Left ventricle myocardium inferior (tissue), 1 donor: ENCODE measurements at places on chromosomes 11 and 22.

GRCh38 chr11:88398791-88399570, 61.4 kb upstream of the CTSC start:
- DNase-seq, result no peak

DNA sequence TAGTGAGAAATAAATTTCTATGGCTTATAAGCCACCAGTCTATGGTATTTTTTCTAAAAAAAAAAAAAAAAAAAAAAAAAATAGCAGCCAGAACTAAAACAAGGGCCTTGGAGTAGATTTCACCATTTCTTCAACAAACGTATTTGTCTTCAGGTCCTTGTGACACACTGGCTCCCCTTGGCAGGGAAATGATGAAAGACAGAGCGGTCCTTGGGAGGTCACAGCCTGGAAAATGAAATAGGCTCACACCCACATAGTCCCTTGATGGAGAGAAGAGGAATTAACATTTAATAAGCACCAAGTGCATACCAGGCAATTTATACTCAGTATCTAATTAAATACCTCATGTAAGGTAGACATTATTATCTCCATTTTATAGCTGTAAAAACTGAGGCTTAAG, 25.7 kb upstream of the ACER3 start:
- DNase-seq, result no peak

DNA sequence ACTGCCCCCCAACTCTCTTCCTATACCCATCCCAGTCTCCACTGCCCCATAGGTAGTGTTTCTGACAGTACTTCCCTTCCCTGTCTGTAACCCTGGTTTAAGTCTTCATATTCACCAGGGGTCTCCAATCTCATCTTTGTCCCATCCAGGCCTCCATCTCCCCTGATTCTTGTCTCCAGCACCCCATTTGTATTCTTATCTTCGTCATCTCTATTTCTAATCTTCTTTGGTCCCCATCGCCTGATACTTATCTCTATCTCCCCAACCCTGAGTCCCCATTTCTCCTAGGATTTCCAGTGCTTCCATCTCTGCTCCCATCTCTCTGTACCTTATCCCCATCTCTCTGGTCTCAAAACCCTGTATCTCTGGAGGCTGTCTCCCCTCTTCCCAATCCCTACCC, 1.8 kb downstream of the PHOX2A start:
- DNase-seq, result no peak

GRCh38 chr22:39496131-39496838, 5.8 kb upstream of the MIEF1 start:
- peak; percentile 77 for DNase-seq

- no peak for DNase-seq
Observed at GRCh38 chr11:116413301-116414242, 359.2 kb downstream of the BUD13 start.

DNA sequence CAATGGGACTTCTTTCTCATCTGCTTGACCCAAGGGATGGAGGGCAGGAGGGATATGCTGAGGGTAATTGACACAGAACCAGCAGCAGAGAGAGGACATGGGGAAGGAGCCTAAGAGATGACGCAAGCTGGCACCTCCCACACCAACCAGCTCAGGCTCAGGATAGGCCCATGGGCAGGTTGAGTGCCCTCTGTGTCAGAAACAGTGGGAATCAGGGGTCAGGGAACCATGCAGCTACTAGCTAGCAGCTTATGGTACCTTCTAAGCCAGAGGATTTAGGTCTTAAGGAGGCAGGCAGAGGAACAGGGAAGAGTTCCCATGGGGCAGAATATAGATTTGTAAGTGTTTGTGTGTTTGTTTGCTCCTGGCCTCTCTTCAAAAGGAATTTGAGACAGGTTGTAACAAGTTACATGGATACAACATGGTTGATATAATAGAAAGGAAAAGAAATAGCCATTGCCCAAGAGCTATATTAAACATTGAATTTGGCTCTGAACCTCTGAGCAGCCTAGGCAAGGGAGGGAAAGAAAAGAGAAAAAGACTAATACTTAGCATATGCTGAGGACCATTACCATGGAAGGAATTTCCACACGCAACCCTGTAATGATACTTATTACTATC, 39.9 kb upstream of the NAV2 start:
- no peak for DNase-seq

DNA sequence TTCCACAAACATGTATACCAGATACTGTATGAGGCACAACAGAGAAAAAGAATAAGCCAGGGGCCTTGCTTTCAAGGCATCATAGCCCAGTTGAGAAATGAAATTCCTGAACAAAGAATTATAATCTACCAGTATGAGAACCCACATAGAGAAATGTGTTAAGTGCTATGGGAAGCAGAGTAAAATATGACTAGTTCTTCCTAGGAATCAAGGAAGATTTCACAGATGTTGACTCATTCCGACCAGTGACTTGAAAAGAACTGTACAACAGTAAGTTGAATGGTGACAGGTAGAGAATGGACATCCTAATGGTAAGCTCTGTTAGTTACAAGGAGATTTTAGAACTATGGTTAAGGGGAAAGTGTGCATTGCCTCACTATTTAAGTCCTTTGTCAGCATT, 102.6 kb downstream of the TRIM44 start:
- no peak for DNase-seq

GRCh38 chr22:20436768-20437612, 635 bp downstream of the SCARF2 start:
- no peak for DNase-seq

DNA sequence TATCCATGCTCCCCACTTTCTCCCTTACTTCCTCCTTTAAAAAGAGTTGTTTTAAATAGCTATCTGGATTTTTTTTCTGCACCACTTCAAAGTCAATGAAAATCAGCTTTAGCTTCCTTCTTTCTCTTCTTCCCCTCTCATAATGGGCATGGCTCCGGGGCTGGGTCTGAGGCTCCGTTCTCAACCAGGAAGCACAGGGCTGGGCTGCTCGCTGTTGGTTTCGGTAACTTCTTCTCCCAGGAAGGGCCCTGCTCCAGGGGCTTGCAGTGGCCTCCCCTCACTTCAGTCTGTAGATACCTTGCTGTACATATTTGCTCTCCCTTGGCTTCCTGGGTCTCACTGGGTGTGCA, 23.8 kb downstream of the MICAL2 start:
- DNase-seq, result no peak

GRCh38 chr11:115677190-115677589, 173.0 kb upstream of the CADM1 start:
- DNase-seq, result no peak

GRCh38 chr22:47331750-47332149, 569.3 kb downstream of the TBC1D22A start:
- DNase-seq, result no peak

DNA sequence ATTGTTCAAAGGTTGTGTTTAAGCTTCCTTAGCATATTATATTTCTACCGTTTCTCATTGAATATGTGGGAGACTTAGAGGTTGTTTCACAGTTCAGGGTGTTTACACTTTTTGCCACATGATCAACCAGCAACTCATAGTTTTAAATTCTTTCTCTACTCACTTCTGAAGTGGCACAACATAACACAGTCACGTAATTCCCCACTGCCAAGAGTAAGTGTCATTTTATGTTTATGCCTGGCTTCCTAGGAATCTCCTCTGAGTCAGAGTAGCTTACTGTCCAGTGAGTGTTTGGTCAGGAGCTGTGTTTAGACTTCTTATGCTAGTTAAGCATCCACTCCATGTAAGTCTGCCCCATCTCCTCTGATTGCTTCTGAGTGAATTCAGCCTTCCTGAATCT, 520.8 kb upstream of the KIRREL3 start:
- DNase-seq, result no peak
